ENCODE measurements at places on chromosomes 7 and 10.

DNA sequence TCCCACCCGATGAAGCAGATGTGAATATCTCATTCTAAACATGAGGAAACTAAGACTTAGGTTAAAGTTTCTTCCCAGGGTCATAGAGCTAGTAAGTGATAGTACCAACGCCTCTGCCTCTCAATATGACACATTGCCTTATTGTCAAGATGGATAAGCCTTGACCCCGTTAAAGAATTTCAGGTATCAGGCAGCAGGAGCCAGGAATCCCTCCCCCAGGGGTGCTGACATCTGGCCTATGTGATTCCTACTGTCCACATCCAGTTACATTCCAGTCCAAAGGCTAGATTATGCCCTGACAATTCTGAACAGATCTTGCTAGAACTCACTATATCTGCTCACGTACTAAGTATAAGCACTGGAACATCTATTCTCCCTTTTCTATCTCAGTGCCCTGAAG lies 58.0 kb upstream of the ASAH2 start:
- DNase-seq: no peak

DNA sequence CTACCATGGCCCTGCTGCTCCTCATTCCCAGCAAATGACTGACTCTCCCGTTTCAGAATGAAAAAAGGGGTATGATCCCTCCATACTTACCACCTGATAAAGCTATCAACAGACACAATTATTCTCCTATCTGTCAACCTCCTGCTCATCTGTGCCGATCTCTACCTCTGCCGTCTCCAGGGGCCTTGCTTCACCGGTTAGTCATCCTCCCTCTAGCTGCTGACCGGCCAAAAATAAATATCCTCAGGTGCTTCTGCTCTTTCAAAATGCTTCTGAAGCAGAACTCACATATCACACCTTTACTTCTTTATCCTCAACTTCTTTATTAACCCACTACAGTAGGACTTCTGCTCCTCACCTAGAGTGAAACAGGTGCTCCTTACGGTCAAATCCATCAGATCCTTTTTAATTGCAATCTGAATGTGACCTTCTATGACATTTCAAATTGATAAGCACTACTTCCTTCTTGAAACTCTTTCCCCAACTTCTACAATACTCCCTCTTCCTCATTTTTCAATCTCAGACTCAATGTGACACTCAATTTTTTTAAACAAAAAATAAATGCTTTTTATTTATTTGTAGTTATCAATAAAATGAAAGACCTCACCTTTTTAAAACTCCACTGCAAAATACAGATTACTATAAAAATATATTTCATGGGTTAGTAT lies 63.2 kb downstream of the LMBR1 start:
- no peak for DNase-seq

- no peak for DNase-seq
These were observed 100.1 kb downstream of the FOXL3 start for GRCh38 chr7:389911-390601.

DNA sequence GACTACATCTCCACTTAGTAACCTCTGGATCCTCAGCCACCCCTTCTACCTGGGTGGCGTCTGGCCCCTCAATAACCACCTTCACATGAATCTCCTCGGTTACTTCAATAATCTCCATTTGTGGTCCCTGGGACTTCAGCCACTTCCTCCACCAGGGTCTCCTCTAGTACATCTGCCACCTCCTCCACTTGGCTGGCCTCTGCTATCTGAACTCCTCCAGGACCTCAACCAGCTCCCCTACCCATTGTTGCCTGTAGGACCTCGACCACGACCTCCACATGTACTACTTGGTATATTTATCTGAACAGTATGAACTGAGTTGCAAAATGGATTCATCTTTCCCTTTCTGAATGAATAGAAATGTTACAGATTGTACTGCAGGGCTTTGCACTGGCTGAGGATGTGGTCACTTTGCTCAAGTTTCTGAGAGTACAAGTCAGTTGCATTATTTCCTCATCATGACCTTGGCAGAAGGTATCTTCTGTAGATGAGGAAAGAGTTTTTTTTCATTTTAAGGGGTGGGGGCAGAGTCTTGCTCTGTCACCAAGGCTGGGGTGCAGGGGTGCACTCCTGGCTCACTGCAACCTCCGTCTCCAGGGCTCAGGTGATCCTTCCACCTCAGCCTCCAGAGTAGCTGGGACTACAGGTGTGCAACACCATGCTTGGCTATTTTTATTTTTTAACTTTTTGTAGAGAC lies 36.0 kb downstream of the MAT1A start:
- no peak for DNase-seq

DNA sequence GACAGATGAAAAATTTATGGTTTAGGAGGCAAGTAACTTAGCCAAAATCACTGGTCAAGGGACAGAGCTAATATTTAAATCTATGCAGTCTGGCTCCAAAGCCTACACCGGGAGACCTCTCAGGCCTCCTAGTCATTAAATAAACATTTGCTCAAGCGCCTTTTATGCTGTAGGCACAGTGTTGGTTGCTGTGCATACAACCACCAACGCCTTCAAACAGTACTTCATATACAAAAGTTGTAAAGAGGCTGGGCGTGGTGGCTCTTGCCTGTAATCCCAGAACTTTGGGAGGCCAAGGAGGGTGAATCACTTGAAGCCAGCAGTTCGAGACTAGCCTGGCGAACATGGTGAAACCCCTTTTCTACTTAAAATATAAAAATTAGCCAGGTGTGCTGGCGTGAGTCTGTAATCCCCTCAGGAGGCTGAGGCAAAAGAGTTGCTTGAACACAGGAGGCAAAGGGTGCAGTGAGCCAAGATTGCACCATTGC lies 159.8 kb downstream of the MAGI2 start:
- no peak for DNase-seq

- DNase-seq: no peak
These were observed 1.0 kb upstream of the FAM20C start for GRCh38 chr7:191105-191980.

GRCh38 chr10:111766464-111766863 lies 417.1 kb downstream of the GPAM start:
- no peak for DNase-seq
